Stimulated activated CD4-positive, alpha-beta T cell treated with anti-CD3 and anti-CD28 coated beads, Interleukin-2, amount 100 ng/mL, for 24 hours (primary cell): ENCODE measurements at places on chromosomes 12 and 14.
A peak's percentile ranks its signal among the peaks of the same experiment; 100 is the strongest.

GRCh38 chr12:48016373-48017020 is 12.2 kb upstream of the COL2A1 start:
- no peak for DNase-seq

GRCh38 chr14:65486863-65487262 is 74.3 kb downstream of the FUT8 start:
- no peak for DNase-seq

GRCh38 chr12:104763168-104763805 is 194.8 kb downstream of the SLC41A2 start:
- no peak for DNase-seq

DNA sequence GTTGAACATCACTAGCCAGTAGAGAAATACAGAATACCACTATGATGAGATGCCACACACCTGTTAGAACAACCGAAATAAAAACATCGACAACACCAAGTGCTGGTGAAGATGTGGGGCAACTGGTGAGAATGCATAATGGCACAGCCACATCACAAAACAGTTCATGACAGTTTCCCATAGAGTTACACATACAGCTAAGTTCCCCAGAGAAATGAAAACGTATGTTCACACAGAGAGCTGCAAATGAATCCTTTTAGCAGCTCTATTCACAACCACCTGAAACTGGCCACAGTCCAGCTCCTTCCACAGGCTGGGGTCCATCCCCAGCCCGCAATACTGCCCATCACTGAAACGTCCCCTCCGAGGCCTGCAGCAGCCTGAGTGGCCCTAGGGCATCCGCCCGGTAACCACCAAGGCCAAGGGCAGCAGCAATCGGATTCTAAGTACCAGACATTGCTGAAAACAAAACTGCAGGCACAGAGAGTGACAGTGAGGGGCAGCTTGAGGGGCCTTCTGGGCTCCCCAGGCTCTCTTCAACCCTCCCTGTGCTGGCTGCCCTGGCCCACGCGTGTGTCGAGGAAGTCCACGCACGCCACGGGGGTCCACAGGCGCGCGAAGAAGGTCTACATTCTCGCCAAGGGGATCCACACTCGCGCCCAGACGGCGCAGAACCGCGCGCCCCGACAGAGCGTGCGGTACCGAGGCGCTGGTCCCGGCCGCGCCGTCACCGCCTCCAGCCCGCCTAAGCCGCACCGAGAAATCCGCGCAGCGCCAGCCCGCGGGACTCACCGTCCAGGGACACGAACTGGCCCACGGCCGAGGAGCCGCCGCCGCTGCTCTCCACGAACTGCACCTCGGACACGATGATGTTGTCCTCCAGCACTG is 903 bp downstream of the BRF1 start:
- DNase-seq, result peak; percentile 39

GRCh38 chr12:29429999-29430715 is 49.2 kb upstream of the ERGIC2 start:
- DNase-seq, result no peak

- DNase-seq, result no peak
Measured at GRCh38 chr12:109299849-109300248, 9.2 kb downstream of the FOXN4 start.

DNA sequence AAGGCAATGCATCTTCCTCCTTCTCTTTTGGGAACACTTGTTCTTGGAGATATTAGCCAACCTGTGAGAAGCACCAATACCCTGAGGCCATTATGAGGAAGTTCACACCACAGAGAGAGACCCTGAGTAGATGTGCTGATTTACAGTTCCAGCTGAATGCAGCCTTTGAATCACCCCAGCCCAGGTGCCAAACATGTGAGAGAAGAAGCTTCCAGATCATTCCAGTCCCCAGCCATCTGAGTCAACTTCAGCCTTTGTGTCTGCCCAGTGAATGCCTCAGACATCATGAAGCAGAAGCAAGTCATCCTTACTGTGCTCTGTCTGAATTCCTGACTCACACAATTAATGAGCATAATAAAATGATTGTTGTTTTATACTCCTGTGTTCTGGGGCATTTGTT is 25.1 kb downstream of the C12orf42 start:
- no peak for DNase-seq
